ENCODE measurements at places on chromosomes 12 and 14. TPM values are rescaled to one million over a fixed set of nuclear protein-coding genes. Genes with fewer than 3 reads are reported as not detected.

Gene GPRC5A
- total RNA-seq, result not detected

Gene PLEK2
- total RNA-seq, result 0.56 TPM

Gene NRIP2
- total RNA-seq, result not detected

Gene PELI2
- 5.8 TPM for total RNA-seq

Gene CPNE6
- not detected for total RNA-seq

Measured in T-helper 1 cell treated with Interleukin-12 subunit alpha and Interleukin-12 subunit beta and Interleukin-4 antibody, amounts not matched to agents 30 ng/mL and 1 ng/mL, for 36 hours (primary cell).